KBM-7 (cell line): ENCODE measurements at places on chromosomes 4 and X.

- DNase-seq, result no peak
Observed at GRCh38 chr4:52052475-52052780, 1.3 kb downstream of the SPATA18 start.

DNA sequence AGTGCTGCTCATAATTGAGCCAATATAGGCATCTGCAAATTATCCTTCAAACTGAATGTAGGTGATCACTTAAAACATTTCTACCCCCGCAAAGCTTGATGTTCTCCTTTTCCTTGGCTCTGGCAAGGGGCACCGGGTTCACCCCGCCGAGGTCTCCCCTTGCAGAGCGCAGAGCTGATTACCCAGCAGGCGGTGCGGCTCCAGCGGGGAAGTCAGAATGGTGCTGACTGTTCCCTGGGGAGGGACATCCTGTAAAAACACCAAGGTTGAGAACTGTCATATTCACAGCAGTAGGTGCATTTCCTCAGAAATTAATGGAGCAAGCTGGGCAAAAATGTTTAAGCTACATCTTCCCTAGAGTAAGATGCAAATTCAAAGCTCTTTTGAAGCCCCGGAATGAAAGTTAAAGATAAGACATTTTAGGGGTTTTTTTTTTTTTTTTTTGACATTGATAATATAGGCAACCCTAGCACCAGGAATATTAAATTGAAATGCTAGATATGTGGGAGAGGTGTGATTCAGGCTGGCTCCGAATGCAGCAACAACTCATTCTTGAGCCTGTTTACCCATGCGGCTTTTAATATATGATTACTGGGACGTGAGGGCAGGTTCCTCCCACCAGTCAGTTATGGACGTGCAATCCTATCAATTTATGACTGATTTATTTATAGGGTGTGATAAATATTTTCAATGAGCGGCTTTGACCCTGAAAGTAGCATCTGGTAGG is 767.3 kb upstream of the TENM3 start:
- DNase-seq, result no peak

DNA sequence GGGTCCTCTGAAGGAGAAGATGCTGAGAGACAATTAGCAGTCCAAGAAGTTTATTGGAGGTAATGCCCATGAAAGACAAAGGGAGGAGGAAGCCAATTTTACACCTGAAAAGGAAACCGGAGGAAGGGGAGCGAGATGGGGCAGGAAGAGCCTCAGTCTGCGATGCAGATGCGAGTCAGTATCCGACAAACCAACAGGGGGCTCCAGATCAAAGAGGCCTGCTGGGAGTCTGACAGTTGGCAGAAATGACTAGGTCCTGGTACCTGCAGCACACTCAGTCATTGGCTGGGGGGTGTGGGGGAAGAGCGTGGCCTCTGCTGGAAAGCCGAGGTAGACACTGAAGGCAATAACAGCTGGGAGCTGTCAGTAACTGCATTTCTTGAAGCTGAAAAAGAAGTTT is 231.1 kb upstream of the CENPE start:
- DNase-seq, result peak; percentile 5

DNA sequence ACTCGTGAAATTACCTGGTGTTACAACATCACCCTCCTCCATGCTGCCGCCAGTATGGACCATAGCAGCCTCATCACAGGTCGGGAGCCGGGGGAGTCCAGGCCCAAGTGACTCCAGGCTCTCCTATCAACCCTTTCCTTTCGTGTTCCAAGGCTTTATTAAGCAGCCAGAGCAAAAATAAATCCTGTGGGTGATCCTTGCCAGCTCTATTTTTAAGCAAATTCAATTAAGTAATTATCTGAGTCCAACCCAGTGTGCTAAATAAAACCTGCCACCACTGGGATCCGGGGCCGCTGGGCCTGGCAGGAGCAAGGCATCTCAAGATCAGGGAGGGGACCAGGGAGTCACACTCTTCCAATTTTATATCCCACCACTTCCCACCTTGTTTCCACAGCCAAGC is 80.7 kb upstream of the PRPS1 start:
- no peak for DNase-seq

GRCh38 chrX:142095651-142096245 is 109.3 kb downstream of the MAGEC2 start:
- no peak for DNase-seq

DNA sequence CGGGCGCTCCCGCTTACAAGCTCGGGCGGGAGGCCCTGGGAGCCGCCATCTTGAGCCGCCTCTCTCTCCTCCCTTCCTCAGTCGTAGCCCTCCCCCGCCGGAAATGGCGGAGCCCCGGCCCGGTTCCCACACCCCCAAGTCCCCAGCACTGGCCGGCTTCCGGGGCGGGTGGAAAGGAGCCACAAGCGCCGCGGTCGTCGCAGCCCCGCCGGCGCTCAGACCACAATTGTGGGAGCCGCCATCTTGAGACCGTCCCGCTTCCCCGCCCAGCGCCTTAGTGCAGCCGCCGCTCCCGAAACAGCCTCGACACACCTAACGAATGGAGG is 531 bp downstream of the HCFC1 start:
- peak; percentile 94 for DNase-seq

DNA sequence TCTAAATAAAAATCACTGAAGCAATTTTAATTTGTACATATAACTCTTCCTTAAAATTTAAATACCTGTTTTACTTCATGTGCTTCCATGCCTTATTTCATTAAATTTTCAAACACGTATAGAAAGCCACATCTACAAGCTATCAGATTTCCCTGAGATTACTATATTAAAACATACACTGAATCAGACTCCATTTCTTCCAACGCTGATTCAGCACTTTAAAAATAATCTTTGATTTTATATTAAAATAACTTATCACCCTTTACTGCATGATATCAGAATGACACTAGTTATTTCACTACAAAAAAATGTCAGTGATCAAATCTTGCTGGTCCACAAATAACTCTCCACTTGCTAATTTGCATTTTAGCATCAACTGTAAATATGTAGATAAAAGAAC is 550.8 kb downstream of the IL1RAPL1 start:
- no peak for DNase-seq

DNA sequence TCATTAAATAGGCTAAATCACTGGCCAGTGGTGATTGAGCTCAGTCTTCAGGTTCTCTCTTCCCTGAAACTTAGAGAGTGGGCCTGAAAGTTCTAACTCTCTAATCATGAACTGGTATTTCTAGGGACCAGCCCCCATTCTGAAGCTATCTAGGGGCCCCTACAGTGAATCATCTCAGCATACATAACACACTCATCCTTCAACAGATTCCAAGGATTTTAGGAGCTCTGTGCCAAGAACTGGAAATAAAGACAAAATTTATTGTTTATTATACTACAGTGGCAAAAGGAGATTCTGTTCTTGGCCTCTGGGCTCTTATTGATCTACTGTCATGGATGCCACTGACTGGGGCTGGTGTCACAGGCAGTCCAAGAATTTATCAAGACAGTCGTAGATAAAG is 263.8 kb upstream of the IGFBP7 start:
- DNase-seq, result no peak

GRCh38 chr4:118026806-118027205 is 7.5 kb upstream of the NDST3 start:
- no peak for DNase-seq

- DNase-seq, result peak; percentile 31
Observed at GRCh38 chrX:119880076-119880475, 8.4 kb downstream of the NDUFA1 start.

- DNase-seq, result no peak
Observed at GRCh38 chr4:114088481-114088880, 109.0 kb upstream of the ARSJ start.
